ENCODE measurements at places on chromosomes 2 and 18.

DNA sequence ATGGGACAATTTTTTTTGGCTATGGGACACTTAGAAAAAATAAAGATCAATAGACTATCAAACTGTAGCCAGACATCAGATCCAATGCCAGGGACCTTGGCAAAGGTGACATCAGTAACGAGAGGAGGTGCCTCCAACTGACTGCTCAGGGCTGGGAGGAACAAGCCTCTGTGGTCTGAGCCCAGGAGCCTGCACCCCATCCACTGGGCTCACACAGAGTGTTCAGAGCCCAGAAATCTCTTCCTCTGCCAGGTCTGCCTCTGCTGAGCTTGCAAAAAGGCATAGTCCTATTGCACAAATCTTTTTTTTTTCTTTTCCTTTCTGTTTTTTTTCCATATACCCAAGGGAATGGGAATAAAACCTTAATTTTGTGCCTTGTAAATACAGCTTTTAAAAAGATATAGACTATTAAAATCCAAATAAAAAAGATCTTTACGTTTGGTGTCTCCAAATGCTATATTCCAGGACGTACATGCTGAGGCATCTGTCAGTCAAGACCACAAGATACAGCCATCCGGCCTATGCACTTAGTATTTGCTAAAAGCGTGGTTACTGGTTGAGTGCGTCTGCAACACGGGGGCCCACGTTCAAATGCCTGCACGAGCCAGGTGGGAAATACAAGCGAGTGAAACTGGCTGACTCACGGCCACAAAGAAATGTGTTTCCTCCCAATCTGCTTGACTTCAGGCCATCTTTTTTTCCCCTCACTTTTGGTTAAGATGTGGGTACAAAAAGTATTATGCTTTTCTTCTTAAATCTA lies 7.8 kb upstream of the ARHGAP25 start:
- DNase-seq: no peak

DNA sequence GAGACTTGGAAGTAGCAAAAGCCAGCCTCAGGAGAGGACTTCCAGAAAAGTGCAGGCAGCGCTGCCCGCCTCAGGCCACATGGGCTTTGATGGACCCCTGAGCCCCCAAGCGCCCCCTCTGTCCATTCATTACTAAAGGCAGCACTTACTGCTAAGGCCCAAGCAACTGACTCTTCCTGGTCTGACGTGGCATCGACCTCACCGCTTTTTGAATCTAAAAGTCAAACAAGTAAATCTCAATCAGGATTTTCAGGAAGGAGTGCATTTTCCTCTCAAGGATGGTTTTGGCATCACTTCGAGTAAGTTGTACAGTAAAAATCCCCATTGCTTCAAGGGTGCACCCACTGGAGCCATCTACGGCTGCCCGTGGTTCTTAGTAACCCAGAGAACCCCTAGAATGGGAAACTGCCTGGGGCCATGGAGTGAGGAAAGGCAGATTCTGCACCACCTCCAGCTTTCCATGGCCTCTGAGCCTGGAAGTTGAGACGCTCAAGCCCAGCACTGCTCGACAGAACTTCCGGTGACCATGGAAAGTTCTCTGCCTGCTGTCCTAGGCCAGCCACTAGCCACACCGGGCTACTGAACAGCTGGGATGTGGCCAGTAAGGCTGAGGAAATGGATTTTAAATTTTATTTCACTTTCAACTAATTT lies 7.0 kb downstream of the HJURP start:
- DNase-seq: no peak

DNA sequence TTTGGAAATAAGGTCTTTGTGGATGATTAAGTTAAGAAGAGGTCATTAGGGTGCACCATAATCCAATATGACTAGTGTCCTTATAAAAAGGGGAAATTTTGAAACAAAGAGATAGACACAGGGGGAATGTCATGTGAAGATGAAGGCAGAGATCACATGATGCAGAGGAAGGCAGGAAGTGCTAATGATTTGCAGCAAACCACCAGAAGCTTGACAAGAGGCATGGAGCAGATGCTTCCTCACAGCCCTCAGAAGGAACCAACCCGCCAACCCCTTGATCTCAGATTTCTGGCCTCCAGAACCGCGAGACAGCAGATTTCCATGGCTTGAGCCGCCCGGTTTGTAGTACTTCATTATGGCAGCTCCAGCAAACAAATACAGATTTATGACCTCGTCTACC lies 17.4 kb upstream of the SMARCAL1 start:
- no peak for DNase-seq

GRCh38 chr2:137747509-137747908 lies 216.8 kb upstream of the HNMT start:
- no peak for DNase-seq

DNA sequence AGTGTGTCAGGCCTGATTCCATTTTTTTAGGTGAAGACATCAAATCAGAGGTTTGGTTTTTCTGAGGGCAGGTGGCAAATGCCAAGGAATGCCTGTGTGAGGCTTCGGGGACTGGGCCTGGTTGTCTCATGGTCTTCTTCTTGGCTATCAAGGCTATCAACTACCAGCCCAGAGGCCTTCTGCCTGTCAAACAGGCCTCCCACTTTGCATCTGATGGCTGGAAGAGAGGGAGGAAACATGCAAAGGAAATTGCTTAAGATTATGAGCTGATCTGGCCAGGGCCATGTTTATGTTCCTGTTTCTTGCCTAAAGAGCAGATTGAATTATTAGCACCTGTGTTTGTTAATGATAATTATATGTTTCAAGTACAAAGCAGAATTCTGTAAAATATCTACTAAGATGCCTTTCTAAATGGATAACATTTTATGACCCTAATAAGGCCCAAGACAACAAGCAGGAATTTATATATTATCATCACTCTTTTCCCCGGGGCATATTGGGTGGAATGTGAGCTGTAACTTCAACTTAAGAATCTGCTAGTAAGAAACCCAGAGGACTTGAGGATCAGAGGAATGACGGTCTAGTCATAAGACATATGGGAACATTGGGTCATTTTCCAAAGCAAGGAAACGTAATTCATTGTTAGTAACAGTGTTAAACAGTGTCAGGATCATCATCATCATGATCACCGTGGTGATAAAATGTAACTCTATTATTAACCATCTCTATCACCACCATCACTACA lies 123.2 kb downstream of the LYPD6B start:
- DNase-seq: no peak

- DNase-seq: no peak
Observed at GRCh38 chr2:20970068-20970467, 73.8 kb downstream of the APOB start.

GRCh38 chr2:85503851-85504777 lies 34.9 kb upstream of the MAT2A start:
- no peak for DNase-seq

DNA sequence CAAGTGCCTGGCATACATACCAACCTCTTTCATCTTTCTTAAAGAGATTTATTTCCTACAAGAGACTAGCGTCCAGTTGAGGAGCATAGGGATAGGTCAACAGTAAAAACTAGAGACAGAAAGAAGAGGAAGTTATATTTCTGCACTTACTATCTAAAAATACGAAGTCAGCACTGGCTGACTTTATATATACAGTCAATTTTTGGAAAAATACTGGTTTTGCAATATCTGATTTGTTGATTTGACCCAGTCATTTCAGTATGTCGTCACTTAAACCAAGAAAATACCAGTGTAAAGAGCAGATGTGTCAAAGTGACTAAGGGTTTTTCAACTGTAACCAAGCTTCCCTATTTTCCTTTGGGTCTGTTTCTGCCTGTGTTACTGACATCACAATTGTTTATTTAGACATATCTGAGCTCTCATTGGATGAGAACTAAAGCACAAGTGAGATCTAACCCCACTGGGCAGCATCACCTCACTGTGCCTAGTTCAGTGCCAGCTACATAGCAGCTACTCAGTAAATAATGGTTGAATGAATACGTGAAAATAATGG lies 23.0 kb downstream of the CYTIP start:
- no peak for DNase-seq

DNA sequence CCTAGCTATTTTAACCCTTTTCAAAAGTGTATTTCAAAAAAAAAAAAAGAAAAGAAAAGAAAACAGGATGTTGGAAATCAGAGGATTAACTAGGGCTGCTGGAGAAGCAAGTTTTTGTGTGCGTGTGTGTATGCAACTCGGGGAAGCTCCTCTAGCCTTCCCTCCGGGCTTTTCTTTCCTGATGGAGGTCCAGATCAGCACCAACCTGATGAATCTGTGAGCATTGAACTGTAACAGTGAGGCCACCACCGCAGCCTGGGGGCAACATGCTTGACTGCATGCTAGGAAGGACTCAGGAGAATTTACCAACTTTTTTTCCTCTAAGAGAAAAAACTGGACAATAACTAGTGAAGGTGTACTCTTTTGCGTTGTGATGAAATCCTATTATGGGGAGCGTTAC lies 2.3 kb downstream of the OBSL1 start:
- DNase-seq: no peak
